ENCODE measurements at places on chromosomes 3 and 15.

- DNase-seq = no peak
These were observed 230.3 kb upstream of the TBL1XR1 start for GRCh38 chr3:177427540-177427939.

GRCh38 chr3:171829841-171830517 is 13.2 kb upstream of the TMEM212 start:
- DNase-seq = no peak

DNA sequence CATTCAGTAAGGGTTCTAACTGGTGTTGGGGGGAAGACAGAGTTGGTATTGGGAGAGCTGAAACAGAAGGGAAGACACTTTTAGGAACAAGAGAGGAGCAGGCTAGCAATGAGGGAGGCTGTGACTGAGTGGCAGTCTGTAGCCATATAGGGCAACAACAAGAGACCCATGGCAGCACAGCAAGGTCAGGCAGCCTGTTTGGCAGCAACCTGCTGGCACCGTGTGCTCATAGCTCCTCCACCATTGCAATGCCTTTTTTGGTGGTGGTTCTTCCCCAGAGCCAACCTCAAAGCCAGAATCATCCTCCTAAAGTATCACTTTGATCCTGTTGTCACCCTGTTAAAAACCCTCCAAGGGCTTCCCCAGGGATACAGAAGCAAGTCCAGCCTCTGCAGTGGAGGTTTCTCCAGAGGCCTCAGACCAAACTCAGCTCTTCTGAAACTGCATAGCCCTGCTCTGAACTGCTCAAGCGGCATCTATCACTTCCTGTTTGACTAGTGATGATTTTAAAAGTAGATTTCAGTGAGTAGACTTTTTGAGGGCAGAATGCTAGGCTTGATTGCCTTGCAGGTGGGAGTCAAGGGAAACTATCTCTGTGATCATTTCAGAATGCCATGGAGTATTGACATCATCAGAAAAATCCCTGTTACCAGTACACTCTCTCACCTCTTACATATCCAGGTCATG is 176.9 kb downstream of the STAC start:
- DNase-seq = no peak

GRCh38 chr15:71414853-71415252 is 299.6 kb downstream of the THSD4 start:
- DNase-seq = no peak

- DNase-seq = no peak
These were observed 66.7 kb downstream of the LARS2 start for GRCh38 chr3:45455040-45455439.

- peak; percentile 25 for DNase-seq
These were observed 19.5 kb upstream of the DOCK3 start for GRCh38 chr3:50655009-50655830.

DNA sequence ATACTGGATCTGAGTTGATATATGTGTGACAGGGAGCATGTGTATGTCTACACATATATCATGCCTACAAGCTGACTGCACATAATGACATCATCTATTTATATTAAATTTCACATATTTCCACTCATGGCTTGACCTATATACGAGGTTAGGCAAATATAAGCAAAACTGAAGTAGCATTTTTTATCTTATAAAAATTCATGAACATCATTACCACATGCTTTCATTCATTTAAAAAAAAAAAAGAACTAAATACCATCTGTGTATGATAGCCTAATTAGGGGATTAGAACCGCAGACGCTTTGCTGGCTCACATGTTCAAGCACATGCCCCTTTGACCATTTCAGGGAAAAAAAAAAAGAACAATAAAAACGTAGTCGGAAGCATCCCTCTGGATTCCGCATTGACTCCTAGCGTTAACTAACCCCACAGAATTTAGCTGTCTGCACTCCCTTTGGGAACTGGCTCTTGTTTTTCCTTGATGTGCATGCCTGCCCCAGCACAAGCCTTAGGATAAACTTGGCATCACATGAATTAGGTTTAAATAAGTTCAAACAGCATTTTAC is 888.4 kb downstream of the ROBO1 start:
- DNase-seq = no peak
